Cerebellar cortex (tissue), 1 donor: ENCODE measurements at places on chromosomes 2 and 18.

GRCh38 chr2:40283111-40283909 is 168.6 kb downstream of the SLC8A1 start:
- DNase-seq, result no peak

GRCh38 chr18:69957747-69958146 is 10.1 kb upstream of the CD226 start:
- DNase-seq, result no peak

GRCh38 chr2:141317986-141318385 is 812.8 kb downstream of the LRP1B start:
- DNase-seq, result no peak

DNA sequence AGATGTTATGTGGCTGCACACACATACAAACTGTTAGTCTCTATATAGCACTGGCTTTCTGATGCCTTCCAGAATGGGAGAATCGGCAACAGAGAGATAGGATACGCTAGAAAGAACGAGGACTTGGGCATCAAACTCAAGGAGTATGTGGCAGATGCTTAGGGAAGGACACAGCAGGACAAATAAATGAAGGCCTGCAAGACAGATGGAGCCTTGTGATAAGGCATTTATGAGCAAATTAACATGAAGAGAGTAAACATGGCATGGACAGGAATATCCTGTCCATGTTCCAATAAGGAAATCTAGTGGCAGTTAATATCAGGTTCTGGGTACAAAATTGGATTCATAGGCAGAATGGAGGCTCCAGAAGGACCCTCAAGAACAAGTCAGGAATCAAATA is 136.9 kb downstream of the SLC4A10 start:
- peak; percentile 47 for DNase-seq
